NCI-H1930 (cell line): ENCODE measurements at places on chromosomes 2 and 18.

DNA sequence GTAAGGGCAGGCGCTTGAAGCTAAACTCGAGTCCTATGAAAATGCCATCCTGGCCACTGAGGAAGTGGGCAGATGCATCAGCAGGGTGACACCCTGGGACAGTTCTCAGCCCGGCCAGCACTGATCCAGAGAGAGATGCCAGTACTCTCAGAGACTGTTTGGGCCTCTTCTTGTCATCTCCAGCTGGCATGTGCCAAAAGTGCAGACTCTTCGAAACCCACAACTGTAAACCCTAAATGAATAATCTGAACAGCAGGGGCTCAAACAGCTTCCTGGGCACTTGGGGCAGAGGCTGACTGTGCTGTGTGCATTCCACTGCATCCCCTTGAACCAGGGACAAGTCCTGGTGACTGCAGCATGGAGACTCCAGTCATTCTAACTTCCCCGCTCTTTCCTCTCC, 204.2 kb upstream of the SMAD2 start:
- DNase-seq: no peak

GRCh38 chr2:55000341-55000740, 49.9 kb downstream of the RTN4 start:
- DNase-seq: no peak

GRCh38 chr2:141317986-141318385, 812.8 kb downstream of the LRP1B start:
- DNase-seq: no peak

GRCh38 chr2:37617119-37617892, 54.1 kb downstream of the CDC42EP3 start:
- DNase-seq: no peak

GRCh38 chr2:215355801-215356200, 43.9 kb downstream of the ATIC start:
- no peak for DNase-seq

DNA sequence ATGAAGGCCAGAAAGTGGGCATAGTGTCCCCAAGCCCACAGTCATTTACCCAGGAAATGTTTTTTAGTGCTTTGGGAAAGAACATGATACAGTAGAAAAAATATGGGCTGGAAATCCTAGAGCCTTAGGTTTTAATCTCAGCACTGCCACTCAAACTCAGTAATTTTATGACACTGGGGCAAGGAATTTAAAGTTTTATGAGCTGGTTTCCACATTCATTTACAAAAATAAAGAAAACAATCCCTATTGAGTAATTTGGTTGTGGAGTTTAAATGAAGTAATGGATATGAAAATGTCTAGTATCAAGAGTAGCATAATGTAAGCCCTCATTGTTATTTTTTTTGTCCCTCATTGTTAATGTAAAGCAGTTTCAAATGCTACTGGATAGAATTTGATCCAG, 51.5 kb upstream of the FRZB start:
- no peak for DNase-seq

- peak; percentile 47 for DNase-seq
These were observed 207.9 kb downstream of the ARL4C start for GRCh38 chr2:234288974-234289455.

- no peak for DNase-seq
These were observed 26.3 kb downstream of the ANXA4 start for GRCh38 chr2:69768235-69768634.

DNA sequence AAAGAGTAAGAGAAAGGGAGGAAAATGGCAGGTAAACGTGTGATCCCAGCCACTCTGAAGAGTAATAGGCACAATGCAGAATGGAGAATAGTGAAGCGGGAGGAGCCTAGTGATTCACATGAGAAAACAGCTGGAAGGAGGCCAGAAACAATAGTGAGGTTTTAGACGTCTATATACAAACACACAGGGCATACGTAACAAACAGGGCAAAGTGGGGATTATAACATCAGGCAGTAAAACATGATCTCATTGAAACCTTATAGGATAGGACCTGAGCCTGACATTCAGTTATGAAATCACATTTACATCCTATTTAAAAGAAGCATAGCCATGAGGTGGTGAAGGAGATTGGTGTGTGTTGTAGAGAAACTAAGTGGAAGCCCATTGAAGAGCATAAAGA, 33.0 kb upstream of the GATA6 start:
- DNase-seq: no peak

DNA sequence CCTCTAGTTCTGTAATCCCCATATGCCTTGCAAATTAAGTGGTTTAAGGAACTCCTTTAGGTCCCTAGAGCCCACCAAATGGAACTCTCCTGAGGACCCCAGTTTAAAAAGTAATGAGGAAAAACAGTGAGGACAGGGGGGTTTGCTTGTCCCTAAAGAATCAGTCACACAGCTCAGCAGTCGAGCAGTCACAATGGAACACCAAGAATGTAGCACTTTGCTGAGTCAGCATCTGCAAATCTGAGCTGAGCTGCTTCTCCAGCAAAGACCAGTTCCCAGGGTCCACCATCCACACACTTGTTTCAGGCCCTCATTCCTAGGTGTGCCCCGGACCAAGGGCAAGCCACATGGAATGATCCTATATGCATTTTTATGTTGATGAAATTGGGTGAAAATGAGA, 46.2 kb upstream of the NEDD4L start:
- DNase-seq: no peak

DNA sequence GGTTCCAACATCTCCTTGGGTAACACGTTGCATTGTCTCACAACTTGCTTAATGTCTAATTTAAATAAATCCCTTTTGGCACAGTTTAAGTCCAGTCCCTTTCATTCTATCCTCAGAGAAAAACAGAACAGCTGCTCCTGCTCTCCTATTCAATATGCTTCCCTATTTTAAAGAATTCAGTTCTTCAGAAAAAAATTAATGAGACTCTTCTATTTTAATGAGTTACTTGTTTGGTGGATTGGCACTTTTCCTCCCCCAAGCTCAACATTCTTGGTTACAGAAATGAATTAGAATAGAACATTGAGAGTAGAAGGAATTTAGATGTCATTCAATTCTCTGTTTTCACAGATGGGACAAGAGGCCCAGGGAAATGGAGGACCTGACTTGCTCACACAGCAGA, 116.9 kb upstream of the ATP8B1 start:
- no peak for DNase-seq

DNA sequence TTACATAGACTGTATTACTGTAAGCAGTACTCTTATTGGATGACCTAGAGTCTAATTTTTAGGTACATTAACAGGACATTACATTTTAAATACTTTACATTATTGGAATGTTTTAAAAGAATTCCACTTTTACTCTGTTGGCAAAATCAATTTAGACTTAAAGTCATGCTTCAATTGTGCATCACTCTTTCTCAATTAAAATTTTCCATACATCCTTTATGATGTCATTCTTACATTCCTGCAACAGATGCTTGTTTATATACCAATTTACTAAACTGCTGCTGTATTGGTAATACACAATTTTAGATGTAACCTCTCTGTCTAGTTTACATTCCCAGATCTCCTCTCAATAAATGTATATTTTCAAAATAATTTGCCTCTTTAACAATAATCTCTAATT, 440.1 kb downstream of the ZEB2 start:
- DNase-seq: no peak

GRCh38 chr18:3902676-3903075, 452.7 kb downstream of the TGIF1 start:
- no peak for DNase-seq

DNA sequence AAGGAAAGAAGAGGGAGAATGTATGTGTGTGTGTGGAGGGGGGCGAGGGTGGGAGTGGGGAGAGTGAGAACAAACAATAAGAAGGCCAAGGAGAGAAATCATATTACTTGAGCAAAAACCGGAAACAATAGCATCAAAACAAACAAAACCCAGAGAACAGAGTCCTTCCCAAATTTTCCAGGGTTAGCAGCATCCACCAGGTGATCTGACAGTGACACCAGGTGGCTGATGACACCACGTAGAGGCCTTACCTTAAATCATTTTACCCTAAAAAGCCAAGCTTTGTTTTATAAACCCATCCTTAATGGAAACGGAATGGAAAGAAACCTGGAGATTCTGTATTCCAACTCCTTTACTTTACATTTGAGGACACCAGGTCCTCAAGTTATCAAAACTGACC, 42.9 kb downstream of the CDCA7 start:
- peak; percentile 19 for DNase-seq

DNA sequence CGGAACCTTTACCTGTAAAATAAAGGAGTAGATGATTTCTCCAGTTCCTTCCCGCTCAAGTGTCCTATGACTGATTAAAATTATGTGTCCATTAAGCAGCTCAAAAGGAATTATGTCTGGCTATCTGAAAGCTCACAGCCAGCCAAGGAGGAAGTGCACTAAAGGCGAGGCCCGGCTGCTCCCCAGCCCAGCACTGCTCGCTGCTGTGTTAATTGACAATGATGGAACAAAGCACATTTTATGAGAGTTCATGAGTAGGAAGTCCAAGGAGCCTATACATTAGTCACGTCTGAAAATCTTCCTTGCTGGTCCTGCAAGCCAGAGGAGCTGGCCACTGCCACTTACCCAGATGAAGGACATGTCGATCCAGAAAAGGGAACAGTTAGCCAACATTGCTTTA, 14.3 kb downstream of the TTC32 start:
- DNase-seq: no peak

DNA sequence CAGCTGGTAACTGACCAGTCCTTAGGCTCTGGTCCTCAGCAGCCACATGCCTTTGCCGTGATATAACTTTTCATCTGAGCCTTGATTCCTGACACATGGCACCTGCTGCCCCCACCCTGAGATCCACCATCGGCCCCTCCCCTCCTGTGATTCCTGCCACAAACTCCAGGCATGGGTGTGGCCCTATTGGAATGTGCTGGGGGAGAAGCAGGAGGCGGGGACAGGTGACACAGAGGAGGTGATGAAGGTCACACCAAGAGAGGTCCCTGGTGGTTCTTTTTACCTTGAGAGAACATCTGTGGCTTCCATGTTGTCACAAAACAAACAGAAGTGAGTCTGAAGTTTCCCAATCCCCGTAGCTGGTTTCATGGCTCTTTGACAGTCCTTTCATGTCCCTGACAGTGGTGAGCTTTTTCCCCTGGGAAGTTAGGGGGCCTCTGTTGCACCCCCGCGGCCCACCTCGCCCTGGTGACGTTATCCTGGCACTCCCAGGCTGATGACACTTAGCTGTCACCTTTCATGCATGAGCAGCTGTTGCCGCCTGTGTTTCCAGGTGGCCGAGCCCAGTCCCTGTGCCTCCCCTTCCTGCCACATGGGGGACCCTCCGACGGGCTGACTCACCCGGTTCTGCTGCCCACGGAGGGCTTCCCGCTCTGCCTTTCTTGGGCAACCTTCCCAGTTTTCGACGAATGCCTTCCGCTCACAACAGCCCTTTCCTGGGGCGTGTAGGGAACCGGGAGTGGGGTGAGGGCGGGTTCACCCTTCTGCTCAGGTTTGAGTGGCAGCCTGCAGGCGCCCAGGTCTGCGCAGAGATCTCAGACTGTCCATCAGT, 66.3 kb upstream of the GLI2 start:
- peak; percentile 8 for DNase-seq

DNA sequence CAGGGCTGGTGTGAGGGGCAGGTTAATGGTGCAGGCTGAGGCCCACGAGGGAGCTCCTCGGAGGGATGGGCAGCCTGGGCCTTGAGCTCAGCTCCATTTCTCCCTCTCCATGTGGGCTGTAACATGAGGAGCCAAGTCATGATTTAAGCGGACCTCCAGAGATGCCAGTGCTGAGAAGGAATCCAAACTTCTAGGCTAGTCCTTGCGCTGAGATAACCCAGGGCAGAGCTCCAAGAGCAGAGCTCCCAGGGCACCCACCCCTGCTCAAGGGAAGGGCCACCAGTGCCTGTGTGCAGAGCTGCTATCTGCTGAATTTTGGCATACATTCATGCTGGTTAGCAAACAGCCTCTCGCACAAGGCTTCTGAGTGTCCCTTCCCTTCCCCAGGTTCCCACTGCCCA, 95.1 kb downstream of the MRO start:
- DNase-seq: no peak
